C1 segment of cervical spinal cord (tissue), 14 donors: ENCODE measurements at places on chromosomes 3 and 15.
A peak's percentile ranks its signal among the peaks of the same experiment; 100 is the strongest.

GRCh38 chr3:71582612-71583565 lies 639 bp downstream of the FOXP1 start:
- peak; percentile 65 for DNase-seq

GRCh38 chr3:133837487-133838295 lies 32.1 kb downstream of the SRPRB start:
- DNase-seq = no peak

DNA sequence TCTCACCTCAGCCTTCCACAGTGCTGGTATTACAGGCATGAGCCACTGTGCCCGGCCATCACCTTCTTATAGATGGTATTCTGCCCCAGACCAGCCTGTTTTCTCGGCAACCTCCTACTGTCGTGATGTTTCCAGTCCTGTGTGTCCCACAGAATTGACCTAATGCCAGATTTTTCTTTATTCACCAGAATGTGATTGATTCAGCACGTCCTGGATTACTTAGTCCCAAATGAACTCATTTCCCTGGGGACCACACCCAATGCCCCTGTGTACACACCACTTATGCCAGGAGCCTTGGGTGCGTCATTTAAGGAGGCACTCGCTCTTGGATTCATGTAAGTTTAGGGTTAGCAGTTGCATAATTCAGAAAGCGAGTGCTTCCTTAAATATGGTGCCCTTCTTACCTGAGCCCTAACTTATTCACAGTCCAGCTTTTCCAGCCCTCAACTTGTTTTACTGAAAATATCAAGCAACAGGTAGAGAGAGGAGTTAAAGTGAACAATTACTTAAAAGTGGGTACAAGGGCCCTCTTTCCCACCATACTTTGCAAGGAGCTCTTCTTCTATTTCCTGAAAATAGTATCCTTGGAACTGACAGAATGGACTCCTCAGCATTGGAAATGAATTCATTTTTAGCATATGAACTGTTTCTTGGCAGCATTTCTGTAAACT lies 64.6 kb upstream of the UBE2E1 start:
- no peak for DNase-seq

- no peak for DNase-seq
Observed at GRCh38 chr15:60535743-60536142, 56.8 kb upstream of the ICE2 start.

GRCh38 chr3:194296454-194297263 lies 54.5 kb downstream of the CPN2 start:
- peak; percentile 51 for DNase-seq

GRCh38 chr15:71448688-71449114 lies 333.4 kb downstream of the THSD4 start:
- no peak for DNase-seq
